ENCODE measurements at places on chromosomes 11 and 22. TPM values are rescaled to one million over a fixed set of nuclear protein-coding genes. Genes with fewer than 3 reads are reported as not detected.

NAV2 gene
- 21.8 TPM for total RNA-seq

DNA sequence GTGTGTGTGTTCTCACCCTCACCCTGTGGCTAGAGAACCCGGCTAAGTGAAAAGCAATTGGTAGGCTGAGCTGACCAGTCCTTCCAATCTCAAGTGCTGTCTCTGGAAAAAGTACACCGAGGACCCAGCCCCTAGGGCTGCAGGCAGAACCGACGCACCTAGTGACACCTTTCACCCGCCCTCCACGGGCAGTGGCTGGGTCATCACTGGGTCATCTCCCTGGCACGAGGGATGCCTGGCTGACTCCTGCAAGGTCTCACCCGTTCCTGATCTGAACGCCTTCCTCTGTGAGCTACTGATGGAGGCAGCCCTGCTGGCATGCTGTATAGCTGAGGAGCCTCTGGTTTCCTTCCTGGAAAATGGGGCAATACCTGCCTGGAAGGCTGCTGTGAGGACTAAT, 311.5 kb downstream of the NTM start:
- no peak overlapping the region for H3K4me3 ChIP-seq
- no peaks in the 10 kb centered on the region for H3K36me3 ChIP-seq
- no peak for DNase-seq
- no peak overlapping the region for H3K27ac ChIP-seq
- H3K4me1 ChIP-seq = no peaks in the 10 kb centered on the region
- no peaks in the 10 kb centered on the region for H3K27me3 ChIP-seq

DNA sequence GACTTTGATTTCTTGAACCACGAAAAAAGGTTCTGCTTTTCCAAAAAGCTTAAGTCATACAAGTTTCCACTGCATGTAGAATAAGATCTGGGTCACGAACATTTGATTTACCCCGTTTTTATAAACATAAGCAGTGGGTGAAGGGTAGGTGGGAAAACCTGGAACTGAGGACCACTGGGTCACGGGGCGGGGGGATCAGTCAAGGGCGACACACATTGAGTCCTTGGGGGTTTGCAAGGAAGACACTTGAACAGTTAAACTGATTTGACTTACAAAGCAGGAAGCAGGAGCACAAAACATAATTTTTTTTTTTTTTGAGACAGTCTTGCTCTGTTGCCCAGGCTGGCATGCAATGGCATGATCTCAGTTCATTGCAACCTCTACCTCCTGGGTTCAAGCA, 10.9 kb downstream of the FADS3 start:
- H3K27ac ChIP-seq = peak overlapping the region; percentile 10
- H3K36me3 ChIP-seq = peaks cover 51% of the 10 kb centered on the region
- H3K4me3 ChIP-seq = no peak overlapping the region
- H3K27me3 ChIP-seq = no peaks in the 10 kb centered on the region

DNA sequence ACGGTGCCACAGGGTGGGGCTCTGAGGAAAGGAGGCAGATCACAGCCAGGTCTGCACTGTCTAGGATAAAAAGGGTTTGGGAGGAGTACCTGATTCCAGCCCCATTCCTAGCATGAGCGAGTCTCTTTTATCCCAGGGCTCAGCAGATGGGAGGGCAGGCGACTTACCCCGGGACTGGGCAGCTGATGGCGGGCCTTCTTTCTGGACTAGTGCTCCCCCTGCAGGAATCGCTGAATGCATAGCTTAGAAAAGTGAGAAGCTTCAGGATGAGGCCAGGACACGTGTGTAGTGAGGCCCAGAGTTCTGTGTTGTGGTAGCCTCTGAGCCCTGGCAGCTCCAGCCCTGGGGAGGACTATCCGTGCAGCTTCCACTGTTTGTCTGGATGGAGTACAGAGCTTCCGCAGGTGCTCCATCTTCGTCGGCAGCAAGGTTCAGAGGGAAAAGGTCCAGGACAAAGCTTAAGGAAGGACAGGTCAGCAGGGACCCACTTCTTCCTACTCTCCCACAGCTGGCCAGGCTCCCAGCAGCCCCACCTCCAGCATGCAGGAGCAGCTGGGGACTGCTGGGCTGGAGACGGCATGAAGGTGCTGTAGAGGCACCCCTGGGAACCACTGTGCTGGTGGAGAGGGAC, 30.4 kb downstream of the COMMD9 start:
- H3K4me3 ChIP-seq = no peak overlapping the region
- no peak overlapping the region for H3K27ac ChIP-seq
- no peaks in the 10 kb centered on the region for H3K36me3 ChIP-seq
- no peaks in the 10 kb centered on the region for H3K4me1 ChIP-seq

OR52H1 gene
- total RNA-seq = not detected

DNA sequence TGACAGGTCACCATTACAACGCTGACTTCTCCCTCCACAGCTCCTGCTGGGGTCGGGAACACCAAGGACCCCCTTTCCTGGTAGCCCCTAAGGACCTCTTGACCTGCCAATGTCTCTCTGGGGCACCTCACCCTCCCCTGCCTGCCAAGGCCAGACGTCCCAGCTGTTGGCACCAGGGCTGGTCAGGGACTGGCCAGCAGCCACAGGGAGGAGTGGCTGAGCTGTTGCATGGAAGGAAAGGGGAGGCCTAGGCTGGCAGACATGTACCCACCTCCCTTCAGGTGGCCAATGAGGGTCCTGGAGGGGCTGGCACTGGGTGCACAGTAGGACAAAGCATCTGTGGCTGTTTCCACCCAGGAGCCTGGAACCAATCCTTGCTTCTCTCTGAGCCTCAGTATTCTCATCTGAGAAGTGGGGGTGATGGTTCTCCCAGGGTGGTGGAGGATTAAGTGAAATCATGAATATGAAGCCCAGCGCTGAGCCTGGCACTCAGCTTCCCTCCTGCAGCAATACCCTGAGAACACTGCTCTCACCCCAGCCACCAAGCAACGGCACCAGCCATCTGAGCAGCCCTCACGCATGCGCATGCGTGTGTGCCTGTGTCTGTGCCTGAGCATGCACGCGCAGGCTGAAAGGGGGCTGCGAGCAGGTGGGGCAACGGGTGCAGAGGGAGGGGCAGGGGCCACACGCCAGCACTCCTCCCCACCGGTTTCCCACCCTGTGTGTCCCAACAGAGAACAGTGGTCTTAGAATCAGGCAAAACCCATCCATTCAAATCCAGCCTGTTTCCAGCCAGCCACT, 5.9 kb downstream of the KCNJ4 start:
- H3K4me1 ChIP-seq = no peaks in the 10 kb centered on the region
- no peak for DNase-seq
- no peaks in the 10 kb centered on the region for H3K36me3 ChIP-seq
- H3K4me3 ChIP-seq = no peak overlapping the region

- H3K27me3 ChIP-seq = no peaks in the 10 kb centered on the region
- H3K27ac ChIP-seq = no peak overlapping the region
- DNase-seq = no peak
Observed at GRCh38 chr11:125978181-125978716, 32.4 kb downstream of the VSIG10L2 start.

MS4A5 gene
- not detected for total RNA-seq

- H3K27me3 ChIP-seq = no peaks in the 10 kb centered on the region
- no peak for DNase-seq
- no peak overlapping the region for H3K4me3 ChIP-seq
- no peaks in the 10 kb centered on the region for H3K4me1 ChIP-seq
- no peak overlapping the region for H3K27ac ChIP-seq
- no peaks in the 10 kb centered on the region for H3K36me3 ChIP-seq
Observed at GRCh38 chr11:96948066-96948465, 558.3 kb downstream of the JRKL start.

- H3K27me3 ChIP-seq = no peaks in the 10 kb centered on the region
- peak; percentile 60 for DNase-seq
- no peak overlapping the region for H3K4me3 ChIP-seq
- H3K27ac ChIP-seq = peak overlapping the region; percentile 61
- H3K36me3 ChIP-seq = no peaks in the 10 kb centered on the region
Observed at GRCh38 chr11:12724301-12725054, 50.3 kb downstream of the TEAD1 start.

DEFB131B gene
- total RNA-seq = not detected

AIFM3 gene
- 0.25 TPM for total RNA-seq

All from psoas muscle (tissue), 8 donors.